Sciatic nerve (tissue), 2 donors: ENCODE measurements at places on chromosomes 5 and 9. TPM values are rescaled to one million over a fixed set of nuclear protein-coding genes. Genes with fewer than 3 reads are reported as not detected.
A peak's percentile ranks its signal among the peaks of the same experiment; 100 is the strongest.

The TSSK1B gene
- total RNA-seq, result 0.36 TPM

The SAXO1 gene
- 0.49 TPM for total RNA-seq

The ADCY2 gene
- 10.0 TPM for total RNA-seq

DNA sequence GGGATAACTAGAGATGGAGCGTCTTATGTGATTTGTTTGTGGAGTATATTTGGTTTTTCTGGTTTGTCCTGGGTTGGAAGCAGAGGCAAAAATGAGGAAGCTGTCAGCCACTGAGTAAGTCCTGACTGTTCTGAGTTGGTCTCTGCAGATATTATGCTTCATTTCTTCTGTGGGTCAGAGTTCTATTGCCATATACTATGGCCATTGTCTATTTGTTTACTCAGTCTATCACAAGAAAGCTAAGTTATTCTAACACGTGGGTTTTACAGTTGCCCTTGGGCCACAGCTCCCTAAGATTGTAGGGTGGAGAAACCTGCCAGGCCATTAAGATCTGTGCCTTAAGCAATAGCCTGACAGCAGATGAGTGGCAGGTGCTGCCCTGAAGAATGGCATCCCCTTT is 3.0 kb upstream of the CTSV start:
- DNase-seq, result no peak

GRCh38 chr9:75889977-75890471 is 449 bp upstream of the PCSK5 start:
- peak; percentile 65 for DNase-seq

GRCh38 chr9:93598647-93599241 is 22.4 kb downstream of the PHF2 start:
- DNase-seq, result peak; percentile 48

- DNase-seq, result no peak
Measured at GRCh38 chr5:76163111-76163628, 80.0 kb downstream of the SV2C start.
